ENCODE measurements at places on chromosomes 1 and 21.

DNA sequence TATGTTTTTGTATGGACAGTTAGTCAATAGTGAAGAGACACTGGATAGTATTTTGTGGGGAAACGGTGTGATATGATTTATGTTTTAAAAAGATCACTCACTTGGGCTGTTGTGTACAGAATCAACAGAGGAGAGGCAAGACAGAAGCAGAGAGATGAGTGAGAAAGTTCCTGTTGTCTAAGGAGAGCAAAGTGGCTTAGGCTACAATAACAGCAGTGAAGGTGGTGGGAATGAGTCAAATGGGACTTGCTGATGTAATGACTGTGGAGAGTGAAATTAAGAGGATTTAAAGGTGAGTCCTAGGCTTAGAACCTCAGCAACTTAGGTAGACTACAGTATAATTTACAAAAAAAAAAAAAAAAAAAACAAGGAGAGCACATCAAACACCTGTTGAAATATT, 169.2 kb upstream of the HP1BP3 start:
- DNase-seq = no peak

GRCh38 chr1:67110352-67110751, 24.4 kb downstream of the C1orf141 start:
- peak; percentile 52 for DNase-seq

DNA sequence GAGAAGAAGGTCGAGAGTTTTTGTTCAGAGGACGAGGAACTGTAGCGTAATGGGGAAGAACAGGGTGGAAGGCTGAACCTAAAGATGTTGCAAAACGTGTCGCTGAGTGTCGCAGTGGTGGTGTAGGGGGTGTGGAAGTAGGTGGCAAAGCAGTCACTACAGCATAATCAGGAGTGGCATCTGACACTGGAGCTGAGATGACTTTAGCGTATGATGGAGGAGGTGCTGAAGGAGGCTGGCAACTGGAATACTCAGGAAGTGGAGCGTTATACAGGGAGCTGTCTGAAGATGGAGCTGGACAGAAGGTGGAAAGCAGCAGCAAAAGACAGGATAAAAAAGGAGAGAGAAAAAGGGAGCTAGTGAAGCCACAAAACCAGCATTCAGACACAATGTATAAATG, 89.9 kb upstream of the LBR start:
- no peak for DNase-seq

DNA sequence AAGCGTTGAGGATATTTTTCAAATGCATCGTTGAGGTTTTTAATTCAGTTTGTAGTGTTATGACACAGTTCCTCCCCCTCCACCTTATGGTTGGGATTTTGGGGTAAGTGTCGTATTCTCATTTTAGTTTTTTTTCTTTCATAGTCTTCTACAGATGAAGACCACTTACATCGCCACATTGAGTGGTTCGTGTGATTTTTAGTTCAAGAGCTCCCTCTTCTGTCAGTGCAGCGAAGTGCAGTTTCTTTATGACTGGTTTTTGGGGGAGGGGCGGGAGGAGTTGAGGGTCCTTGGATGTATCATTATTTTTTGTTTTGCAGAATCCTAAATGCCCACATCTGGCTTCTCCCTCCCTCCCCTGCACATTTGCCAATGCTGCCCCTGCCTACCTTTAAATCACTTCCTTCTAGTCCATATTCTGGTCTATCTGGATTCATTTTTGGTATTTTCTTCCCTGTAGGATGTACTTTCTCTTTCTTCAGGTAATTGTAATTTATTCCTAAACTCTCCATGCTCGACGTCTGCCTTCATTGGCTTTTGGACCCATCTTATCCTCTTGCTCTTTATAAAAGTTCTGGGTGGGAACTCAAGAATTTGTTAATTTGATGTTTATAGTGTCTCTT, 433.1 kb downstream of the CAMTA1 start:
- DNase-seq = peak; percentile 57

DNA sequence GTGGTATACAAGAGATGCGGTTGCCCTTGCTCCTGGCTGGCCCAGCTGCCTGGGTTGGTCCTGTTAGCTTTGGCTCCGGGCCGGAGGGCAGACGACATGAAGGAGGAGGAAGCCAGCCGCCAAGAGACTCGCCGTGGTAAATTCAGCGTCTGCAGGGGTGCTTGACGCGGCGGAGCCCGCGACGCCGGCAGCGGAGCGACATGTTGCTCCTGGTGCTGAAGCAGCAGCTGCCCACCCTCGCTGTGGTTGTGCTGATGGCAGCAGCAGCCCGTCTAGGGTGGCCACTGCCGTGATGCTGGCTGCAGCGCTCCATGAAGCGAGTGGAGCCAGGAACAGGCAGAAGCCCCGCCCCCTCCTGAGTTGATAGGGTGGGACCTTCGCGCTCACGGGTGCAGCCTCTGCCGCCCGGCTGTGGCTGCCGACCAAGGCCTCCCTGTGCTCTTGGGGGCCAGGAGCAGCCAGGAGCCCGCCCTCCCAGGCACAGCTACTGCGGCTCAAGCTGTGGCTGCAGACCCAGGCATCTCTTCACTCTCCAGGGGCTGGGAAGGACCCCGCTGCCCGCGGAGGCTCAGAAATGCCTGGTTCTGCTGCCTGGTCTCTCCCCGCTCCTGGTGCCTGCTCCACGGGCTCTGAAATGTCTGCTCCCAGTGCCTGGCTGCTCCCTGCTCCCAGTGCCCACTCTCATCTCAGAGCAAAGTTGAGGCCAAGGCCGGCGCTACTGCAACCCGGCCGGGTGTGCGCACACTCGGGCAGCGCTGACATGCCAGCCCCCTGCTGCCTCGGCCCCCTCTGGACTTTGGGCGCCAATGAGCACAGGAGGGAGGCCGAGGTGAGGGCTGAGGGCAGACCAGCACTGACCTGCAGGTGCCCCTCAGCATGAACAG, 4.4 kb upstream of the ZNF692 start:
- DNase-seq = peak; percentile 83

DNA sequence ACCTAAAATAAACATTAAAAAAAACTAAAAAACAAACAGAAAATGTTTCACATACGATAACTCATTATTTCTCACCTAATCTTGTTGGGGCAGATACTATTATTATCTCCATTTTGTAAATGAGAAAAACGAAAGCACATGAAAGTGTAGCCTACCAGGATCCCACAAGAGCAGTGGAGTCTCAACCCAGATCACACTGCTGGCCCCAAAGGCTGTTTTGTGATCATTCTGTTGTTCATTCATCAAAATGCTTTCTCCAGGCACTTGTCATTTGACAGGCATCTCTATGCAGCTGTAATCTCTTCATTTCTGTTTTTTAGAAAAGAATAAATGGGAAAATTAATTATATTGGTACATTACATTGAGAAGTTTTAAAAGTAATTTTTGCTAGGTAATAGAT, 67.5 kb downstream of the AK5 start:
- no peak for DNase-seq

- DNase-seq = no peak
Observed at GRCh38 chr21:39630191-39630591, 17.5 kb downstream of the B3GALT5 start.

- no peak for DNase-seq
Observed at GRCh38 chr1:236692742-236693141, 6.4 kb downstream of the ACTN2 start.

GRCh38 chr1:30649321-30649991, 73.9 kb downstream of the MATN1 start:
- DNase-seq = no peak

GRCh38 chr1:201902198-201902597, 13.5 kb downstream of the SHISA4 start:
- no peak for DNase-seq

DNA sequence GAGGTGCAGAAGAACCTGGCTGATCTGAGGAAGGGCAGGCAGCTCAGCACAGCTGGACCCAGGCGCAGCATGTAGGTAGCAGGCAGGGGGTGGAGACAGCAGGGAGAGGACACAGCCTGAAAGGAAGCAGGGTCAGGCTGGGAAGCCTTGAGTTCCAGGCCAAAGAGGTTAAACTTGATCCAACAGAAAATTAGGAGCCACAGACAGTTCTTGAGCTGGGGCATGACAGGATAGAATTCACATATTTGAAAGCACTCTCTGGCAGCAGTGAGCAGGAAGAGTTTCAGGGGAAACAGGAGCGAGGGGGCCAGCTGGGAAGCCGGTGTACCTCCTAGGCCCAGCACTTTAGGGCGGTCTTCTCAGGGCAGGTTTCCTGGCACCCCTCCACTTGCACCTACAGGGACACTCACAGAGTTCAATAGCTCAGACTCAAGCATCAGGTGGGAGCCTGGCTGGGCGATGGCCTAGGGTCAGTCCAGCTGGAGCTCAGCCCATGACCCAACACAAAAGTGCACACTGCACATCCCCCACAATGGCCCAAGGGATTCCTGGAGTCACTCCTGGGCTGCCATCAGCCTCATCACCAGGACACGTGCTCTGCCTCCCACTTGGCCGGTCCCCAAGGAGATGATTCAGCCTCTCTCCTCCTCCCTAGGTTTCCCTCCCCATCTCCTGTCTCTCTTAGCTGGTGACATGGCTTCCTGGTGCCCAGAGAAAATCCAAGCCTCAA, 22.7 kb downstream of the MATN1 start:
- no peak for DNase-seq

GRCh38 chr1:209556162-209556690, 27.3 kb upstream of the CAMK1G start:
- DNase-seq = no peak

DNA sequence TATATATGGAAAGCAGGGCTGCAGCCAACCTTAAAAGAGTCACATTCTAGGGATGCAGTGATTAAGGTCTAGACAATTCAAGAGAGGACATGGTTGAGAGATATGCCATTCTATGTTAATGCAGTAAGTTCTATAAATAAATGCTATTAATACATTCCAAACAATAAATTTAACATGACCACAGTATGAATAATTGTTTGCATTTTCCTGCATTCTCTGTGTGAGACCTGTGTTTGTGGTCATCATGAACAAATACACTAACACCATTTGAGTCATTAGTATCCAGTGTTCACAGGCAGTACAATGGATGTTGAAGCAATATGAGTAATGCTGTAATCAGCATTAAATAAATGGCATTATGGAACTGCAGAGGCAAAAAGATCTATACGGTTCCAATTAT, 5.5 kb upstream of the ZRANB2 start:
- no peak for DNase-seq

DNA sequence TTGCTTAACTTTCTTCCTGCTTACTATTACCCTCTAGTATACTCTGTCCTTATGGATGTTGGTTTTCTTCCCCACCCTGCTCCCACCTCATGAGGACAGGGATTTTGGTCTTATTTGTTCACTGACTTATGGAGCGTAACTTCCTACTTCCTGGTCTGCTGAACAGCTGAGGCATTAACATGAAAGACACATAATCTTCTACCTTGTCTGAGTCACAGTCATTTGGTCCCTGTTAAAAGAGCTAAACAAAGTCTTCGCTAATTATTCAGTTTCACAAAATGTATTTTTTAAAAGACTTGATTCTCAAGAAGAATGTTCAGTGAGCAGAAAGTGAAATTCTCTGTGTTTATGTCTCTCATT, 18.5 kb downstream of the RNASEL start:
- peak; percentile 16 for DNase-seq

GRCh38 chr1:65323246-65323645, 13.9 kb downstream of the DNAJC6 start:
- no peak for DNase-seq

DNA sequence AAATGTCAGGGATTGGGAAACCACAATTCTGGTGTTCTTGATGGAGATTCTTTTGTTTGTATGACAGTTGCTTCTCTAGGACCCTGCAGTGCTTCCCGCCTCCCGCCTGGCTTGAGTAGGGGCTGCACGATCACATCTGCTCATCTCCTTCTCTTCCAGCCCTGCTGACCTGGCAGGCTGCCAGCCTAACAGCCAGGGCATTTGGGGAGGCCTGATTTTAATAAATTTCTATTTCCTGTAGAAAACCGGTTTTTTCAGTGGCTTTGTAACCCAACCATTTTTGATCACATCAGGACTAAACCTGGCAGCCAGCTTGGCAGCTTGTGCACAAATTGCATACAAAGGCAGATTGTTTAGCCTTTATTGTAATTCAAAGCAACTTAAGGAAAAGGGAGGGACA, 78.9 kb downstream of the UBE2U start:
- no peak for DNase-seq

GRCh38 chr1:234849832-234850231, 239.9 kb upstream of the IRF2BP2 start:
- no peak for DNase-seq

- DNase-seq = no peak
Observed at GRCh38 chr21:15687208-15687607, 42.6 kb upstream of the USP25 start.

DNA sequence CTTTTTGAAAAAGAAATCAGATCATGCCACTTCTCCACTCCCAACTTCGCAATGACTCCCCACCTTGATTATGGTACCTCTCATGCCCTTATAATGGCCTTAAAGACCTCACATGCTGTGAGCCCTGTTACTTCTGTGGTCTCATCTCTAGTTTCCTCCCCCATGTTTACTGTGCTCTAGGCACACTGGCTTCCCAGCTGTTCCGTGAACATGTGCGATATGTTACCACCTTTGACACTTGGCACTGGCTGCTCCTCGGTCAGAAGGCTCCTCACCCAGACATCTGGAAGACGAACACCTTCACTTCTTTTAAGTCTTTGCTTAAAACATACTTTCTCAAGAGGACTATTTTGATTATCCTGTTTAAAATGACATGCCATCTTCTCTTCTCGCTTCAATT, 14.3 kb upstream of the NTMT2 start:
- DNase-seq = no peak

- no peak for DNase-seq
Observed at GRCh38 chr1:31763671-31764311, 349 bp downstream of the ADGRB2 start.

DNA sequence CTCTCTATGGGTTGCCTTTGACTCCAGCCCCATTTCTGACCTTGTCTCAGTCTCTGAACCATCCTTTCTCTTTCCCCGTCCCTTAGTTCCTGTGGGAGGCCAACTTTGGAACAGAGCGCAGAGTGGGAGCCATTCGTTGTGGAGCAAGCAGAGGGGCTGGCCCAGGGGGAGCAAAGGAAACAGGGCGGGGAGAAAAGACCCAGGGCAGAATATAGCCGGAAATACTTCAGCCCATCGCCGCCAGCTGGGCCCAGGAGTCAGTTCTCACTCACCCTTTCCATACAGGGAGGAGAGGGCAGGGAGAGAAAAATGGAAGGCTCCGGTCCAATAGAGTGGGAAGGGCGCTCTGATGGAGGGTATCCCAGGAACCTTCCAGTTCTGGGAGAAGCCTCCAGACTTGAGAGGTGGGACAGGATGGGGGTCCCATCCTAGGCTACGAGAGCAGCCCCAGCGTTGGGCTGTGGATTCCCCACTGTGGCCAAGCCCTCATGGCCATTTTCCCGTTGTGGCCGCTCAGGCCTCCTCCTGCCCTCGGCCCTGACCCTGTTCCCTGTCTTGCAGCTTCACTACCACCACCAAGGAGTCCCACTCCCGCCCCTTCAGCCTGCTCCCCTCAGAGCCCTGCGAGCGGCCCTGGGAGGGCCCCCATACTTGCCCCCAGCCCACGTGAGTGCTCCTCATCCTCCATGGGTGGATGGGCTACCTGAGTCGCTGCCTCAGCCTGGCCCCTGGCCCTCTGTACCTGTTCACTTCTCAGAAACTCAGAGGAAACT, 10.9 kb downstream of the PEAR1 start:
- DNase-seq = no peak

- DNase-seq = peak; percentile 33
Observed at GRCh38 chr1:172727956-172728603, 69.2 kb downstream of the FASLG start.
